ENCODE measurements at places on chromosomes 13 and 19. TPM values are rescaled to one million over a fixed set of nuclear protein-coding genes. Genes with fewer than 3 reads are reported as not detected.

- no peak for DNase-seq
These were observed 1132.6 kb upstream of the SLC10A2 start for GRCh38 chr13:104198801-104199200.

DNA sequence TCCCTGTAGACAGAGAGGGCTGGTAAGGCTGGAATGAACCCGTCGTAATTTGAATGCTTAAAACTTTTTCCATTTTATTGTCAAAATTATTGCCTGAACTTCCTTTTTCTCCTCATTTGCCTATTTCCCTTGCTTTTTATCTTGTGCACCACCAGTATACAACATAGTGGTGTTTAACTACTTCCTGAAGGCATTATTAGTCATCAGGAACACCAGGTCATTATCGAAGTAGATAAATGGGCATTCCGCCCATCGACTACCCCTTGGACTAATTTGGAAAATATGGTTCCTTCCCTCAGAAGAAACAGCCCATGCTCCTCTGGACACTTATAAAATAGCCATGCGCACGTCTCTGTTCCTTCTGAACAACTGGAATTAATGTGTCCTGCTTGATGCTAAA, 232.1 kb downstream of the TM9SF2 start:
- DNase-seq: no peak

ZFP28 gene
- 2.7 TPM for total RNA-seq

DNA sequence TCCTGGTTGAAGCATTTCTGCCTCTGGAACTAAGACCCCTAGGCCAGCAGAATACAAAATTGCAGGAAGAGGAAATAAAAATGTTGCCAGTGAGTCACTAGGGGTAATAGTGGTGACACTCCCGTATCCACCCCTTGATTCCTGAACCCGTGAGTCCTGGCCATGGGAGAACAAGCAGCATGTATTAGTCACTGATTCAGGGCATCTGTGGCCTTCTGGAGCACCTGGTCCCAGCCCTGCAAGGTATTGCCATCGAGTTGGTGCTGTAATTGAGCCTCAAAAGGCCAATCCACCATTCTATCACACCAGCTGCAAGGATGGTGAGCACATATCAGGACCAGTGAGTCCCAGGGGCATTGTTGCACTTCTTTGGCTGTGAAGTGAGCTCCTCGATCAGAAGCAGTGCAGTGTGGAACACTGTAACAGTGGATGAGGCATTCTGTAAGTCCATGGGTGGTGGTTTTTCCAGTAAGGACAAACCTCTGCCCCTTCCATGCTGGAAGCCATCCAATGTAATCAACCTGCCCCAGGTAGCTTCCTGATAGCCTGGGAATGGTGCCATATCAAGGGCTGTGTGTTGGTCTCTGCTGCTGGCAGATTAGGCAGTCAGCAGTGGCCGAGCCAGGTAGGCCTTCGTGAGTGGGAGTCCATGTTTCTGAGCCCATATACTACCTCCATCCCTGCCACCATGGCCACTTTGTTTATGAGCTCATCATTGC, 39.6 kb downstream of the C1QTNF9 start:
- DNase-seq: no peak

ELANE gene
- not detected for total RNA-seq

ZNF135 gene
- total RNA-seq: 0.42 TPM
